B cell (primary cell): ENCODE measurements at places on chromosomes 11 and 22. TPM values are rescaled to one million over a fixed set of nuclear protein-coding genes. Genes with fewer than 3 reads are reported as not detected.

Gene TMPRSS13
- 8.0 and 8.7 TPM in 2 replicates for total RNA-seq

Gene PTPRCAP
- total RNA-seq = 262 and 266 TPM in 2 replicates

Gene NXPE2
- total RNA-seq = not detected in 2 replicates

Gene CRYBB3
- not detected in 2 replicates for total RNA-seq

Gene EIF3F
- 316 and 330 TPM in 2 replicates for total RNA-seq

Gene SEPTIN3
- total RNA-seq = 0.29 and 0.39 TPM in 2 replicates

Gene DDI1
- total RNA-seq = not detected in 2 replicates

Gene SGSM1
- 0.61 and 0.91 TPM in 2 replicates for total RNA-seq

Gene FOLR2
- total RNA-seq = 0.75 and 1.5 TPM in 2 replicates

Gene OR6T1
- total RNA-seq = not detected in 2 replicates

Gene OR51B5
- total RNA-seq = 0.66 and 0.67 TPM in 2 replicates

Gene FAM181B
- total RNA-seq = not detected in 2 replicates

Gene WBP2NL
- 10.1 and 10.4 TPM in 2 replicates for total RNA-seq

Gene TCN2
- total RNA-seq = 0.19 and 0.37 TPM in 2 replicates

Gene RAB3IL1
- total RNA-seq = 0.29 TPM in 1 of 2 replicates, not detected in the other

Gene UBE2L3
- 28.6 and 30.9 TPM in 2 replicates for total RNA-seq

Gene RTN4RL2
- total RNA-seq = 0.12 and 0.27 TPM in 2 replicates

Gene MCAM
- 0.29 and 0.42 TPM in 2 replicates for total RNA-seq

Gene VWA5A
- 4.9 and 6.2 TPM in 2 replicates for total RNA-seq

Gene FXYD2
- 13.5 and 19.5 TPM in 2 replicates for total RNA-seq

Gene UVRAG
- total RNA-seq = 94.1 and 115 TPM in 2 replicates

Gene OR52N4
- 2.1 TPM in 2 replicates for total RNA-seq

Gene GNG3
- total RNA-seq = 0.95 and 2.1 TPM in 2 replicates

Gene BDNF
- total RNA-seq = not detected in 2 replicates

Gene HYLS1
- total RNA-seq = 9.4 and 9.9 TPM in 2 replicates

Gene ACR
- total RNA-seq = not detected in 2 replicates

Gene GAL3ST3
- total RNA-seq = not detected in 2 replicates

Gene OSBPL5
- 0.15 and 0.56 TPM in 2 replicates for total RNA-seq

Gene KDM4D
- 0.44 and 0.73 TPM in 2 replicates for total RNA-seq

Gene MAP4K2
- total RNA-seq = 118 and 122 TPM in 2 replicates

Gene ROM1
- total RNA-seq = 0.68 and 2.0 TPM in 2 replicates

Gene LDHAL6A
- total RNA-seq = 0.27 TPM in 1 of 2 replicates, not detected in the other

Gene OR8B2
- total RNA-seq = not detected in 2 replicates

Gene MISFA
- total RNA-seq = 1.2 and 3.2 TPM in 2 replicates

Gene TMEM132A
- total RNA-seq = 11.3 and 13.8 TPM in 2 replicates

Gene C22orf31
- total RNA-seq = not detected in 2 replicates

Gene EFEMP2
- 9.5 and 11.7 TPM in 2 replicates for total RNA-seq

Gene ART5
- total RNA-seq = not detected in 2 replicates

Gene SERPING1
- not detected in 2 replicates for total RNA-seq

Gene CNTN5
- total RNA-seq = not detected in 2 replicates

Gene OR51B2
- total RNA-seq = not detected in 2 replicates

Gene PDE3B
- total RNA-seq = 60.7 and 70.7 TPM in 2 replicates

Gene PANX3
- not detected in 2 replicates for total RNA-seq

Gene OR51I1
- not detected in 2 replicates for total RNA-seq

Gene TNNI2
- total RNA-seq = 1.6 and 2.9 TPM in 2 replicates

Gene FAM180B
- 0.20 TPM in 1 of 2 replicates, not detected in the other for total RNA-seq

Gene TMEM191C
- 4.5 and 5.0 TPM in 2 replicates for total RNA-seq

Gene ATXN10
- total RNA-seq = 95.5 and 104 TPM in 2 replicates

Gene SCN3B
- not detected in 2 replicates for total RNA-seq
